Naive thymus-derived CD4-positive, alpha-beta T cell (primary cell): ENCODE measurements at places on chromosomes 12 and 14. TPM values are rescaled to one million over a fixed set of nuclear protein-coding genes. Genes with fewer than 3 reads are reported as not detected.

GRCh38 chr12:57250541-57250940 is 446 bp downstream of the STAC3 start:
- DNase-seq = no peak

- DNase-seq = no peak
Measured at GRCh38 chr12:24012528-24012927, 63.1 kb upstream of the SOX5 start.

GRCh38 chr12:64918344-64918743 is 93.9 kb downstream of the TBC1D30 start:
- DNase-seq = no peak

DNA sequence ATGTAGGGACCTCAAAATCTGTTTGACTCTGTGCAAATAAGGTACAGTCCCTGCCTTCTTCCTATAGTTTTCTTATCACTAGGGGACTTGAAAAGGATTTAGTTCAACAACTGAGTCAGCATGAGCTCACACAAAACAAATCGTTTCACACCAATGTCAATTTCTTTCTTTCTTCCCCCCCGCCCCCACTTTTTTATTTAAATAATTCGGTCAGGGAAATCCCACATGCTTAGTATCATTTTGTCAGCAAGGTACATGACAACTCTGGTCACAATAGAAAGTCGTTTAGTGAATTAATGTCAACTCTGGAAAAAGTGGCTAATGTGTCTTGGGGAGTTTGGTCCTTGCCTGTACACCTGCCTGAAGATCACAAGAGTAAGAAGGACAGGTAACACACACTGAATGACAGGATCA is 232.2 kb upstream of the PLEKHG7 start:
- DNase-seq = no peak

DNA sequence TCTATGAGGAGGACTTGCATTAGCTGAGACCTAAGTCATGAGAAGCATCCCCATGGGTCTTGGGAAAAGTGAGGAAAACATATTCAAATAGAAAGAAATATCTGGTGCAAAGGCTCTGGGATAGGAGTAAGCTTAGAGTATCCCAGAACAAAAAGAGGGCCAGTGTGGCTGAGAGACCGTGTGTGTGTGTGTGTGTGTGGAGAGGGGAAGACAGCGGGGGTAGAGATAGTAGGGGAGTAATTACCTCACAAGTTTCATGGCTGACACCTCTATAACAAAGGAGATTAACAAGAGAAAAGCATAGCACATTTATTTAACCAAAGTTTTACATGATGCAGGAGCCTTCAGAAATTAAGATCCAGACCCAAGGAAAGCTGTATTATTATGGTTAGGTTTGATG is 440.5 kb downstream of the RAD51B start:
- no peak for DNase-seq

DNA sequence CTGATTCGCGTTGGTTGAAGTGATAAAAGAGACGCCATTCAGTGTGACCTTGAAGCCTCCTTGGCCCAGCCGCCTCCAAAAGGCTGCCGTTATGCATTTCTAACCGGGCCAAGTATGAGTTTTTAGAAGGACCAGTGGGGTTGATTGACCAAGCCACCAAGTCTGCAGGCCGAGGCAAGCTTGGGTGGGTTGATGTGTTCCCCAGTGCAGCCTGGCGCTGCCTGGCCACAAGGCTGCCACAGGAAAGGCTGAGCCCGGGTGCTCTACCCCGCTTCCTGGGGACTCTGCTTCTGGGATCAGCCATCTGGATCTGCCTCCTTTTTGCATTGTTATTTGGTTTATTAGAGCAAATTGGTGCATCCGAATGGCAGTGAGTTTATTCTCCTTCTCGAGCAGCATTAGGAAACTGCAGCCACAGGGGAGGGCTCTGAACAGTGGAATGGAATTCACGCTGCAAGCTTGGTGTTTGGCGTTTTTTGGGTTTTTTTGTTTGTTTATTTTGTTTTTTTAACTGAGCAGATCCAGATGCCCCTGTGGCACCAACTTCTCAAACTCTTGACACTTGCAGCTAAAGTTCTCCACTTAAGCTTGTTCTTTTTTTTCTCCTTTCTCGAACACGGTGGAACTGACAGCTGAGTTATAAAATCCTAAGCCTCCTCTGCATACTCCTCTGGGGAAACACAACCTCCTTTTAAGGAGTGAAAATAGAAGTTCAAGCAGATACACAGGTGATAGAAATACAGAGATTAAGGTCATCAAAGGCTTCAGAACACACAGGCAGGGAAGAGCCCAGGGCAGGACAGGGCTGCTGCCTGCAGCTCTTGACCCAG is 145.4 kb upstream of the FKBP4 start:
- DNase-seq = no peak

DNA sequence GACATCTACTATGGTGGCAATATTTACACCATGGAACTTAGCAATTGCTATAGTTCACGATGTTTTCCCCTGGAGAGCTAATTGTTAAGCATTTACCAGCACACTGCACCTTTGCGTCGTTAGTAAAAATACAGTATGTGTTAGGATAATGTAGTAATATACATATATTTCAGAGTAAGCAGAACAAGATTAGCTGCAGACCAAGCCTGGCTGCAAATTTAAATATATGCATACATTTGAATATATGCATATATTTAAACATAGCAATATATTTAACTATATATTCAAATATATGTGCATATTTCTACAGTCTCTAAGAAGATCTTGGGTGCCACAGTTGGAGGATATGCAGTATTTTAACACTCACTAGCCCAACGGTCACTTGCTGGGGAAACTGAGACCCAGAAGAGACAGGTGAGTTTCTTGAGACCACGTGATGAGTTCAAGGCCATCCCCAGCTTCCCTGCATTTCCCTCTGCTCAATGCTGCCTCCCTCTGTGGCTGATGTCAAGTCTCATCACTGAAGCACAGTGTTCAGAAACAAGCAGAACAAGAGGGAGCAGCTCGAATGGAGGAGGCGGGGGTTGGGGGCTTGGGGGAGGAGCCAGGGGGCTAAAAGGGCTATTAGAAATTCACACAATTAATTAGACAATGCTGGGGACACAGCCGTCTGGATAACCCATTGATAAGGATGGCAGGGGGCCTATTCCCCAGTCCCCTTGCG is 708.0 kb downstream of the MED13L start:
- no peak for DNase-seq

- no peak for DNase-seq
Measured at GRCh38 chr12:19382563-19382962, 56.7 kb upstream of the AEBP2 start.

DNA sequence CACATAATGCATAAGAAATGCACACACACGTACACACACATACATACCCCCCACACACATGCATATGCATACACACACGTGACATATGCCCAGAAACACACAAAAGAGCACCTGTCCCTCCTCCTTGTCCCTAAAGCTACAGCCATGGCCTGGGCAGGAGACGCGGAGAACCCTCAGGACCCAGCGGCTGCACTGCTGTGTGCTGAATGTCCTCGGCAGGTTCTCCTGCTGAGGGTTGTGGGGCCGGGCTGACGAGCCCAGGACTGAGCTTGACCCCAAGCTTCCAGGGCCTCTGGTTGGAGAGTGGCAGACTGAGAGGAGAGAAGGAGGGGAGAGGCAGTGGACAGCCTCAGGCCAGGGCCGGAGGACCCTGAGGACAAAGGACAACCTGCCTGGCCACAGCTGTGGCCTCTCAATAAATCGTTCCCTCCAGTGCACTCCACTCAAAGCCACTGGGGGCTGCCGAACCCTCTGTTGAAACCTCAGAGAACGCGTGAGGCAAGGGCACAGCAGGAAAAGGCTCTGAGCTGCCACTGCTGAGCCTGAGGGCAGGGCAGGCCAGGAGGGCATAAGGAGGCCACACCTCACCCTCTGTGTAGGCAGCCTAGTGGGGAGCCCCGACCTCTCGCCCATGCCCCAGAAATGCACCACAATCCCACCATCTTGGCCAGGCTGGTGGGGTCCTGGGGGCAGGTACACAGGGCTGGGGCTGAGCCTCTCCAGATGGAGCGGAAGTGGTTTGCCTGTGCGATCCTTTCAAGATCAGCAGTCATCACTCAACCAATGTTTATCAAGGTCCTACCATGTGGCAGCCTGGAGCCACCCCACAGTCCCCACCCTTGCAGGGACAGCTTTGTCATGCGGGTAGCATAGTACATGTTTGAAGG is 3.1 kb downstream of the CACNA2D4 start:
- DNase-seq = peak; percentile 46

GRCh38 chr12:107045186-107045585 is 48.2 kb downstream of the CRY1 start:
- no peak for DNase-seq

DNA sequence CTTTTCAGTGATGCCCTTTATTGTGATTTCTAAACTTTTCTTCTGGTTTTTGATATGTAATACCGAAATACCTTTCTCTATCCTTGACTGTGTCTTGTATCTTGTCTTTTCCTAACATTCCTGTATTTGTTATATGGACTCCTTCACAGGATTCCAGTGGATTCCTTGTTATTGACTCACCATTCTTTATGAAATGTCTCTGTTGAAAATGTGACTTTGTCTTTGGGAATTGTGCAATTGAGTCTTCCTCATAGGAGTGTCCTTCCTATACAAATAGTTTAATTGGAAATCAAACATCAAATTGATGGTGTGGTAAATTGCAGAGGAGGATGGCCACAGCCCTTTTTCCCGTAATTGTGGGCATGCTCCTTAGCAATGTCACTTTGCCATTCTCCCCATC is 296.6 kb upstream of the KITLG start:
- no peak for DNase-seq

DNA sequence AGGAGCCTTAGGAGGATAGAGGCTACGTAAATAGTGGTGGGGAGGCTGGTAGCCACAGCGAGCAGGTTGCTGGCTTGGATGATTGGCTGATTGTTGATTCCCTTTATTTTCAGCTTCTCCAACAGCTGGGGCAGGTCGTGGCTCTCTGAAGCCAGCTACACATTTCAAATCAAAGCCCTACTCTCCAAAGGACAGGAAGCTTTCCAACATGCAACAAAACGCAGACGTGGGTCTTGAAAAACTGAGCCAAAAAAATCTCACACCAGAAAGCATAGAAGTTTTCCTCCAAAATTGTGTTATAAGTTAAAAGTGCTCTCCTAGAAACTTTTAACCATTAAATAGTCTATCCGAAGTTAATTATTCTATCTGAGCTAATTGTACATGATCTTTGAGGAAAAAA is 37.6 kb upstream of the PRICKLE1 start:
- DNase-seq = no peak

DNA sequence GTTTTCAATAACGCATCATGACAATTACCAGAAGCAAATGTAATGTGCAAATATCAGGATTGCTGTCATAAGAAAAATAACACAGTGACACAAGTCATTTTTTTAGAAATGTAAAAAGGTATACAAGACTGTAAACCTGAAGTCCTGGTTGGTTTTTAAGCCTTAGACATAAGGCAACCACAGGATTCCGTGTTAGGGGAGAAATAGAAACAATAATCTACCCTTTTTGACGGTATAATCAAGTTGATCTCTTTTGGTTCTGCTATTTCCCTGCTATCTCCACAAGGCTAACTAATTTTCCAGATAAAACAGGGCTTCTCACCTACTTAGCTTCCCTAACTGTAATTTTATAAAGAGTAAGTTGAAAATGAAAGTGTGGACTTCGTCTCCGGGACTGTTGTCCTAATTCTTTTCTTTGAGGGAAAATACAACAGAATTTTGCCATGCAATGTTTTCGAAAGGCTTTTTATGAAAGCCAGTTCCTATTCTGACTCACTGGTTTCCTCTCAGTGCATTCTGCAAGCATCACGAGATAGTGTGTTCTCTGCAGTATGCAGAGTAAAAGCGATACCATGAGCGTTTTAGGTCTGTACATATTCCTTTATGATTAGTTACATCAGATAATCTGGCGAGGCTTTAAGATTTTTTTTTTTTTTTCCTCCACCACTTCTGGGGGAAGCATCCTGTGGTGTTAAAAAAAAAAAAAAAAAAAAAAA is 10.6 kb downstream of the MYO1H start:
- DNase-seq = no peak

DNA sequence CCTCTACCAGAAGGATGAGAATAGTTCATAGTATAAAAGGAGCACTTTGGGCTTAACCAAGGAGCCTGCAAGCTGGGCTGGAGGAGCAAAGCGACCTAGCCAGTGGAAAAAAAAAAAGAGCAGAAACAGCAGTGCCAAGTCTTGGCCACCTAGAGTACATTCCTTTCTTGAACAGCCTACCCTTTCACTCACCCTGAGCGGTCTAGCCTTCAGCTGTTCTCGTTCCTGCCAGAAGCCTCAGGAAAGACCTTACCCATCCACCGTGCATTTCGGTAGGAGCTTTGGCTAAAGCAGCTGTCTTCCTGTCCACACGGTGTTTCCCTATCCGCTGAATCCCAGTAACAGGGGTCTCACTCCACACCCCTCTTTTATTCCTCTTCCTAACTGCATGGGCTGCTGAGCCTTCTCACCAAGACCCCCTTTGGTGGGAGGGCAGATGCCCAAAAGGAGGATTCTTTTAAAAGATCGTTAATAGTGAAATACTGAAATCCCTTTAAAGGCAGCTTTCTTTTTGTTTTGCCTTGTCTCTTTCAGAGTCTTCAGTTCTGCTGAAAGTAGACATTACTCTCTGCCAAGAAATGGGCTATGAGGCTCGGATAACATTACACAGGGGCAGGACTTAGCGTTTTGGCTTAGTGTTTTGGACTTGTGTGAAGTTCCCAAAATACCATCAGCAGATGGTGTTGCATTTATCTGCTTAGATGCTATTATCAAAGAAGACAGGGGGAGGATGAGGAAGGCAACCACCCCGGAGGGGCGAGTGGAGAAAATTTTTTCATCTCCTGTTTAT is 88.5 kb upstream of the METAP2 start:
- DNase-seq = no peak

DNA sequence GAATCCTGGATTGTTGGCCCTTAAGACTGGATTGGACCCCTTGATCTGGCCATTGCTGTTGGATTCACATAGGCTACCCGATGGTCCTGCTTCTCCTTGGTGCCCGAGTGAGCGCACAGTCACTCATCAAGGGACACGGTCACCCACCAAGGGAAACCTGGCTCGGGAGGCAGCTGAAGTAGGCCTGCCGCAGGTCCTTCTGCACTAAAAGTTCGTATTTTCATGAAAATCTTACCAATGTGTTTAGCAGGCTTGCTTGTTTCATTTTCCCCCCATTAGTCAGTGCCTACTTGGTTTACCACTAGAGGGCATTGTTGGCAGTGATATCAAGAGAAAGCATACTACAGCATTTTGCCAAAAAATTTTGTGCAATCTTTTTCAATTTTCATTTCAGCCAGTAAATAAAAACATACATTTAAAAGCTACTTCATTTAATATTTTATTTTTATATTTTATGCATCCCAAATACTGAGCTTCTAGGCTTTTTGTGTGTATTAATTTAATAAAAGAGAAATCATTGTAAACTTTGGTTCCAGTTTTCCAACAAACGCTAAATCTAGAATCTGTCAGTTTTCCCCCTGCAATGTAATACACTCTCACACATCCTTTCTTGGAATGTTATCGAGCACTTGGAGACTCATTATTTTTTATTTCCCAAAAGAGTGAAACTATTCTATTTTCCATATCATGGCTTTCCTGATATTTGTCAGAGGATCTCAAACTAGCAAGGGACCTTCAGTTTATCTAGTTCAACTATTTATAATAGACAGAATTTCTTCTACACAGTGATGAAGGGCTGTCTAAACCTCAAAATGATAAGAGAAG is 116.7 kb downstream of the LMNTD1 start:
- peak; percentile 39 for DNase-seq

TGM1 gene
- 7.1 TPM for total RNA-seq

EGLN3 gene
- 6.4 TPM for total RNA-seq

CLEC4C gene
- total RNA-seq = not detected
